ENCODE measurements at places on chromosomes 12 and 14.
A peak's percentile ranks its signal among the peaks of the same experiment; 100 is the strongest.

DNA sequence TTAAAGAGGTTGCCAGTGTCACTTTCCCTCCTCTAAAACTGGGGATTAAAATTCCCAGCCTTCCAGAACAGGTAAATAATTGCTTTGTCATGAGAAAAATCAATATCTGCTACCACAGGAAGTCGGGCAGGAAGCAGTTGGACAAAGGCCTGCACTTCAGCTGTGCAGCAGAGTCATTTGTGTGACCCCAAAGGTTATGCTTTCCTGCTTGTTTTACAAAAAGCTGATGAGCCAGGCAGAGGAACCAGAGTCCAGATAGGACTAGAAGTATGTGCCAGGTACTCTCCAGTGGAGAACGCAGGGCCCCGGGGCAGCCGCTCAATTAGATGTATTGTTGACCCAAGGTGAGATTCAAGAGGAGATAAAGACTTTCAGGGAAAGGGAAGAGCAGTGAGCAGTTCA, 117.1 kb upstream of the FRMD6 start:
- no peaks in the 10 kb centered on the region for H3K4me1 ChIP-seq
- H3K36me3 ChIP-seq = no peaks in the 10 kb centered on the region
- no peaks in the 10 kb centered on the region for H3K27me3 ChIP-seq
- no peak overlapping the region for H3K27ac ChIP-seq
- H3K4me3 ChIP-seq = no peak overlapping the region

DNA sequence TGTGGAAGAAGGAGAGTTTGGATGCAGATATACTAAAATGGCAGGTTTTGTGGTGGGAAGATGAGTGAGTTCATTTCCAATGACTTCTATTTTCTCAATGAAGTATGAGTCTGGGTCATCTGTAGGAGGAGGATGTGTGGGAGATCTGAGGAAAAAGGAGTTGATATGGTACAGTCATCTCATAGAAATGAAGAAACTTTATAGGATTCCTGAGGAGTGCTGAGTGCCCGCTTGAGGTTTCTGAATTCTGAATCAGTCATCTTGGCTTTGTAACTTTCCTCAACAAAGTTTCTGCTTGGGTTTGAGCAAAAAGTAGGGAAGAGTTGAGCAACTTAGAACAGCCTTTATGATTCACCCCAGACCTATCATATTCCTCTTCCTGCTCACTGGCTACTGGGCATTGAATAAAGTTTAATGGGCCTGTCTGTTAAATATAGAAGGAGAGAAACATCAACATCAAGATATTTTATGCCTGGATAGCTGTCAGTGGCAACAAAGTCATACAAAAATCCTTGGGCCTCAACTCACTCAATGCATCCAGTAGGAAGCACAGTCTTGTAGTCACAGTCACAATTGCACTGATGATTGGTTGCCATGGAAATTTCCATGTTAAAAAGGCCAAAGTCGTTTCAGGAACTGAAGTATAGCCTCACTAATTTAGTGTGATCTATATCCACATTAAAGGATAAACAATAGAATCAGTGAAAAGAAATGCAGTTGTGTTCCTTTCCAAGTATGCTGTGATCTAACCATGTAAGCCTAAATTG, 284.7 kb downstream of the DUSP6 start:
- DNase-seq = no peak
- no peaks in the 10 kb centered on the region for H3K36me3 ChIP-seq
- H3K27ac ChIP-seq = no peak overlapping the region
- H3K4me1 ChIP-seq = no peaks in the 10 kb centered on the region
- no peaks in the 10 kb centered on the region for H3K27me3 ChIP-seq
- no peak overlapping the region for H3K4me3 ChIP-seq

- no peaks in the 10 kb centered on the region for H3K36me3 ChIP-seq
- no peak for DNase-seq
- H3K27me3 ChIP-seq = no peaks in the 10 kb centered on the region
Measured at GRCh38 chr12:51636581-51636980, 45.5 kb downstream of the SCN8A start.

DNA sequence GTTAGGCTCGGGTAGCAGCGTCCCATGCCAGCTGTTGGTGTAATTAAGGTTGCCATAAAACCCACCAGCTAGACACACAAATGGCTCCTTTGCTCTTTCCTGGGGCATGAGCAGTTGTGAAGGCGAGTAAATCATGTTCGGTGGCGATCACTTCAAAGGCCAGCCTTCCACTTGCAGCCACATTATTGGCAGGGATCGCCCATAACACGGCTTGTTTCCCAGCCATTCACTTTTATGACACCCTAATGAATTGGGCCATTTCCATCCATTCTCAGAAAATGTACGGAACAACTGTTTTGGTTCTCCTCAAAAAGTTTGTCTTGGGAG, 63.4 kb downstream of the BEGAIN start:
- no peak overlapping the region for H3K27ac ChIP-seq
- H3K27me3 ChIP-seq = no peaks in the 10 kb centered on the region
- DNase-seq = no peak
- H3K4me1 ChIP-seq = peaks cover 5% of the 10 kb centered on the region
- no peak overlapping the region for H3K4me3 ChIP-seq
- H3K36me3 ChIP-seq = no peaks in the 10 kb centered on the region

DNA sequence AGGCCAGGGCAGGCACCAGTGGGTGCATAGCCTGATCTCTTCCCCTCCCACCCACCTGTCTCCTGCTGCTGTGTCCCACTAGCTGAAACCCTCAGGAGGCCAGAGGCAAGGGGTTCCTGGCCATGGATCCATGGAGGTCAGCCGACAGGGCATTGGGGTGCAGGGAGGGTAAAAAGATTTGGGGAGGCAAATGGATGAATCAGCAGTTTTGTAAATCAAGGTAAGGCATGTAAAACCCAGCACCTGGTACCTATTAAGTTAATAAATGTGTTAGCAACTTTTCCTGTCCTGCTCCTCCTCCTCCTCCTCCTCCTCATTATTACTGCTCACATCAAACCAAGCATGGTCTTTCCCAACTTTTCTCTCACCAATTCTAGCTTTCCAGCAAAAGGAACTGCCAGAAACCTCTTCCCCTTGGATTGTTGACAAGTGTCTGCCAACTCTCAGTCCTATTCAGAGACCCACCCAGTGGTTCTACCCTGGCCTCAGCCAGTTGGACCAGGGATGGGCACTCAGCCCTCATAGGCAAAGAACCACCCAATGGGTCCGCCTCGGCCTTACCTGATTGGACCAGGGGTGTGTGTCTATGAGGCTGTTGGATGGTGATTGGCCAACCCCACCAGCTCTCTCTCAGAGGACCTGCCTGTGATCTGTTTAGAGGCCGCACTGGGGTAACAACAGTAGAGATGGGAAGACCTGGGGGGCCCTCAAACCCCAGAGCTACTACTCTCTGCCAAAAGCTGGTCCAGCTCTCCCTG, 155.7 kb upstream of the GSC start:
- H3K36me3 ChIP-seq = no peaks in the 10 kb centered on the region
- no peak overlapping the region for H3K27ac ChIP-seq
- no peaks in the 10 kb centered on the region for H3K4me1 ChIP-seq
- H3K4me3 ChIP-seq = no peak overlapping the region
- peak; percentile 32 for DNase-seq

GRCh38 chr12:124301084-124301654, 6.3 kb downstream of the RFLNA start:
- no peaks in the 10 kb centered on the region for H3K36me3 ChIP-seq
- no peaks in the 10 kb centered on the region for H3K4me1 ChIP-seq
- H3K4me3 ChIP-seq = no peak overlapping the region
- H3K27ac ChIP-seq = no peak overlapping the region
- no peaks in the 10 kb centered on the region for H3K27me3 ChIP-seq

- no peaks in the 10 kb centered on the region for H3K27me3 ChIP-seq
- no peak overlapping the region for H3K27ac ChIP-seq
- no peak overlapping the region for H3K4me3 ChIP-seq
- H3K36me3 ChIP-seq = no peaks in the 10 kb centered on the region
Measured at GRCh38 chr12:122610207-122610606, 83.2 kb downstream of the KNTC1 start.

GRCh38 chr12:118500299-118500698, 123.9 kb downstream of the SUDS3 start:
- DNase-seq = no peak
- no peak overlapping the region for H3K27ac ChIP-seq
- H3K4me3 ChIP-seq = no peak overlapping the region
- no peaks in the 10 kb centered on the region for H3K4me1 ChIP-seq

- no peaks in the 10 kb centered on the region for H3K4me1 ChIP-seq
- no peak overlapping the region for H3K27ac ChIP-seq
- no peaks in the 10 kb centered on the region for H3K36me3 ChIP-seq
- no peaks in the 10 kb centered on the region for H3K27me3 ChIP-seq
- no peak for DNase-seq
Measured at GRCh38 chr14:34023824-34024767, 73.2 kb upstream of the EGLN3 start.

GRCh38 chr12:129145381-129145780, 292.1 kb downstream of the GLT1D1 start:
- H3K27ac ChIP-seq = no peak overlapping the region
- no peaks in the 10 kb centered on the region for H3K4me1 ChIP-seq
- no peak for DNase-seq
- no peak overlapping the region for H3K4me3 ChIP-seq
- H3K36me3 ChIP-seq = no peaks in the 10 kb centered on the region

GRCh38 chr12:16833376-16834015, 227.5 kb upstream of the LMO3 start:
- no peaks in the 10 kb centered on the region for H3K4me1 ChIP-seq
- H3K4me3 ChIP-seq = no peak overlapping the region

GRCh38 chr12:124493809-124494750, 73.3 kb downstream of the NCOR2 start:
- H3K36me3 ChIP-seq = no peaks in the 10 kb centered on the region
- no peak overlapping the region for H3K4me3 ChIP-seq
- H3K27ac ChIP-seq = no peak overlapping the region
- no peak for DNase-seq
- peaks cover 60% of the 10 kb centered on the region for H3K4me1 ChIP-seq
